ENCODE measurements at places on chromosomes 4 and X.

GRCh38 chrX:47629419-47630200 lies at the start of gene CFP:
Gene CFP, minus strand, starts transcription at chrX:47629930. Its CDS starts 86 bp downstream, at chrX:47629844.
- DNase-seq, result no peak

- no peak for DNase-seq
Measured at GRCh38 chr4:87849612-87850011, 16.8 kb downstream of the MEPE start.

DNA sequence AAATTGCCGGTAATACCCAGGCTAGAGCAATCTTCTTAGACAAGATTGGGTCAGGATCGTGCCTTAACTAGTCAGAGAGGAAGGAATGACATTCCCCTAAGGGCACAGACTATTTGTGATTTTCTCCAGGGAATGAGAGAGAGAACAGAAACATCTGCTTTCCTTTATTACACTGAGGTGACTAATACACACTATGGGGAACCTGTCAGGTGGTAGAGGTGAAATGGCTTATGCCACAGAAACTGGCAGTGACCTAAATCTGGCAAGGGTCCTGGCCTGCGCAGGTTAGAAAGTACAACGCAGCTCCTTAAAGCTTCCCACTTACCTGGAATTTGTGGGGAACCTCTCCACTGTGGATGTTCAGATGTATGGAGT lies 16.6 kb upstream of the HPGD start:
- no peak for DNase-seq

DNA sequence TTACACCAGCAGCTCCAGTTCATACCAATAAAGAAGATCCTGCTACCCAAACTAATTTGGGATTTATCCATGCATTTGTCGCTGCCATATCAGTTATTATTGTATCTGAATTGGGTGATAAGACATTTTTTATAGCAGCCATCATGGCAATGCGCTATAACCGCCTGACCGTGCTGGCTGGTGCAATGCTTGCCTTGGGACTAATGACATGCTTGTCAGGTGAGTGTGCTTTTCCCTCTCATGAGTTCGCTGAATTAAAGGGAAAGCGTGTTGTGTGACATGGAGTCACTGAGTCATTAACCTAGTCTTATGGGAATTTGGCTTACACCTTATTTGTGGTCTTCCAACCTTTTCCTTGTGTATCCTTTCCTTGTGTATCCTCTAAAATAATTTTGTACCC lies 15.9 kb downstream of the TMEM165 start:
- no peak for DNase-seq

GRCh38 chrX:140034916-140035315 lies 69.6 kb upstream of the CXorf66 start:
- DNase-seq, result no peak

- no peak for DNase-seq
Measured at GRCh38 chr4:95304898-95305297, 243.9 kb downstream of the UNC5C start.

GRCh38 chrX:9072281-9072680 lies 38.4 kb upstream of the FAM9B start:
- DNase-seq, result no peak

DNA sequence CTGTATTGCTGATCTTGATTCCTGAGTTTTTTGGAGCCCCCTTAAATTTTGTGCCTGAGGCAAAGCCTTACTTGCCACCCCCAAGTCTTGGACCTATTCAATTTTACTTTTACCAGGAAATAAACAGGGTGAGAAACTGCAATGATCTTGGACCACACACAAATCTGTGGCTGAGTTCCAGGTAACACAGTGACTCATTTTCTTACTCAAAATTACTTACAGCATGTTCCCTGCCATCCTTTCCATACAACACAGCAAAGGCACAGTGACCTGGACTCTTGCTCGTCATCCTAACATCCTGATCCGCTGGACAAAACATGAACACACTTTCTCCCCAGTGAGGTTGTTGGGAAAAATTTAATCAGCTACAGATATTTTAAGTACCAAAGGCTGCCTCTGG lies 60.7 kb upstream of the S100G start:
- DNase-seq, result no peak

GRCh38 chr4:81457921-81458520 lies 13.7 kb downstream of the RASGEF1B start:
- DNase-seq, result no peak

- peak; percentile 74 for DNase-seq
Measured at GRCh38 chr4:16225863-16226815, at the start of gene TAPT1. Gene TAPT1, minus strand, starts transcription at chr4:16226471. Its CDS starts 14 bp downstream, at chr4:16226457.

GRCh38 chr4:143260750-143261149 lies 75.9 kb upstream of the GAB1 start:
- DNase-seq, result no peak

GRCh38 chr4:61231421-61231820 lies 31.3 kb downstream of the ADGRL3 start:
- no peak for DNase-seq

DNA sequence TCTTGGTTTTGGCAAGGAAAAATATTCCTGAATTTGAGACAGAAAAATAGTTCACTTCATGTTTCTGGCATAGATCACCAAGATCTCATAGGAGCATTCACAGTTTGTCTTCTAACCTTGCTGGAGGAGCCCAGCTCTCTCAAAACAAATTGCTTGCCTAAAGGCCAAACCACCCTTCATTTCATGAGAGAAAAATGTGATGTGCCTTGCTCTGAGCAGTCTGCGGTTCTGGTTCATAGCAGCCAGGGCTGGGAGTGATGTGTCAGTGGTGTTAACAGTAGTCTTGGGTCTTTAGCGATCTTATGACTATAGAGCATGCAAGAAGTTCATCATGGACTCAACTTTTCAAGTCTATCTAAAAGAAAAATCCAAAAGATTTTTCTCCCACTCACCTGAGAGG lies 183.3 kb downstream of the DCLK2 start:
- DNase-seq, result no peak

DNA sequence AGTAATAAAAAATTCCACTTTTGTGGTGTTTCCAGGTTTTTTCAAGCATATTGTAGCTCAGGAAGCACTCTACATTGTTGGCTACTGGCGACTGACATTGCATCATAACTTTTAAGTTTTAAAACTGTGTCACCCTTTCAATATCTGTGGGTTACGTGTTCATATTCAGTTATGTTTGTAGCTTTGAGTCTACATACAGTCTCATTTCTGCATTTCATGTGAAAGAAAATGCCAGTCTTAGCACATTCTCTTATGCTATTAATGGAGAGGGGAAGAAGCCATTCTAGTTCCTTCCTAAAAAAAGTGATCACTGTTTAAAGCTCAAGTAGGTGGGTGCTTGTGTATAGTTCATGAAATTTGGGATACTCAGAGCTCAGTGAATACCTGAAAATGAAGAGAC lies 38.1 kb downstream of the DIAPH2 start:
- no peak for DNase-seq

DNA sequence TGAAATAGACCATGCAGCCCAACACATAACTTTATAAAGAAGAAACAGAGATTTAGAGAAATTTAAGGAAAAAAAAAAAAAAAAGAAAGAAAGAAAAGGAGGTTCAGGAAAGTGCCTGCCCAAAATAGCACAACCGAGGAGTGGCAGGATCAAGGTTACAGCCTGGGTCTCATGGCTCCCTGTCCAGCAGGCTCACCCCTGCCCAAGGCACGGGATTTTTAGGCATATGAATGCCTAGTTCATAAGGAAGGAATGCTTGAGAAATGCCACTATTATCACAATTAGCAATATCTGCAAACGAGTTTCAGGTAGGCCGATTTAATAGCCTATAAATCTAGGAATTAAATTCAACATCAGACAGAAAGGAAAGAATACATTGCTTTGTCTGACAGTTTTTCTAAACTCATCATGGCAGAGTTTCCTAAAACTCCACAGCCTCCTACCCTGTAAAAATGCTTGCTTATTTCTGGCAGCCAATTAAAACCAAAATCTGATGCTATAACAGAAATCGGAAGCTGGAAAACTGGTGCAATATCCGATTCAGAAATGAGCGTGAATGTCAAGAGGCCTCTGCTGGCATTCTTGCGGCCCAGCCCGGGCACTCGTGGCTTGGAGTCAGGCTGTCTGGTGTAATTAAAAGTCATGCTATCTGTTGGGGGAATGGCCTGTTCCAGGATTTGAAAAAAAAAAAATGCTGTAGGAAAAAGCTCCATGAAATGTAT lies 63.5 kb downstream of the GEMIN8 start:
- no peak for DNase-seq

GRCh38 chr4:188127214-188127874 lies 11.9 kb upstream of the TRIML1 start:
- DNase-seq, result no peak

GRCh38 chrX:119071381-119071780 lies 1.4 kb upstream of the CT47C1 start:
- no peak for DNase-seq

DNA sequence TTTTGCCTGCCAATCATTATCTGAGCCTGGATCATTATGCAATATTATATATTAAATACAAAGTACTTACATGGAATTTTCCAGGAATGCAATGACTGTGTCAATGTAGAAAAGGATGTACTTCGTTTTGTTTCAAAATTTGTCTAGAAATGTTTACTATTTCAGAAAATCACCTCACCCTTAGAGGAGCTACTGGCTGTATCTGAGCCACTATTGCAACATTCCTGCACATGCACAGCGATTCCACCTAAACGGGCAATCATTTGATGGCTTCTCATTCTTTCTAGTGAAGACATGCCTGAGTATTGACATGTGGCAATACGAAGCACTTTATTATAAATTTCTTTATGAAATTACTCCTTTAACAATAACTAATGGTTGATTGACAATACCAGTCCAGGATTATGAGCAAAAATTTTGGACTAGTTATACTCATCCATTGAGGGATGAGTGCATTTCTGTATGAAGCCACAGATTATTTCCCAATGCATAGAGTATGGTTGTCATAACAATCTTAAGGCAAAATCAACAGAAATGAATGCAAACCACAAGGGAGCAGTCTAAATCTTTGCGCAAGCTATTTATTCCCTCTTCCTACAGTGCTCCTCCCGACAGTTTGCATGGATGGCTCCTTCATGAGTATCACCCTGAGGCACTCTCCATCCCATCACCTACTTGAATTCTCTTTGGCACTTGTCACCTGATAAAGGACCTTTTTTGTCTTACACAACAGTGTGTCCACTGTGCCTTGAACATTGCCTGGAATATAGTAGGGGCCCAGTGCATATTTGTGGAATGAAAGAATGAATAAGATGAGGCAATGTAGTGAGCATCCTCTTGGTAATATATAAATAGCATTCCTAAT lies 35.8 kb upstream of the MMAA start:
- no peak for DNase-seq

DNA sequence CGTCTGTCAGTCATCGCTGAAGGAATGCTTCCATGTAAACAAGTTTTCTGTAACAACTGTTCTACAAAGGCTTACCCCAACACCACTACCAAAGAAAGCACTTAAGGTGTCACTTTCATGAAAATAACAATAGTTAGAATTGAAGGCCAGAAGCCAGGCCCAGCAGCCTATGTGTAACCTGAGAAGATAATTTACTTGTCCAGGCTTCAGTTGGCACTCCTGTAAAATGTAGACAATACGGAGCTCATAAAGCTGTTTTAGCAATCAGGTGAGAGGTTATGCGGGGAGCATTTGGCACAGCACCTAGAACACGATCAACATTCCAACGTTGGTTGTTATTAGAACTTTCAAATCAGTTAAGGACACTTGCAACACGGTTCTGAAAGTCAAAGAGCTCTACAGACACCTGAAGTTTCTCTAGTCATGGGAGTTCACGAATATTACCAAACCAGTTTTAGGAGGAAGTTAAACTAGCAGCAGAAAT lies 15.7 kb downstream of the ADGRA3 start:
- DNase-seq, result no peak

DNA sequence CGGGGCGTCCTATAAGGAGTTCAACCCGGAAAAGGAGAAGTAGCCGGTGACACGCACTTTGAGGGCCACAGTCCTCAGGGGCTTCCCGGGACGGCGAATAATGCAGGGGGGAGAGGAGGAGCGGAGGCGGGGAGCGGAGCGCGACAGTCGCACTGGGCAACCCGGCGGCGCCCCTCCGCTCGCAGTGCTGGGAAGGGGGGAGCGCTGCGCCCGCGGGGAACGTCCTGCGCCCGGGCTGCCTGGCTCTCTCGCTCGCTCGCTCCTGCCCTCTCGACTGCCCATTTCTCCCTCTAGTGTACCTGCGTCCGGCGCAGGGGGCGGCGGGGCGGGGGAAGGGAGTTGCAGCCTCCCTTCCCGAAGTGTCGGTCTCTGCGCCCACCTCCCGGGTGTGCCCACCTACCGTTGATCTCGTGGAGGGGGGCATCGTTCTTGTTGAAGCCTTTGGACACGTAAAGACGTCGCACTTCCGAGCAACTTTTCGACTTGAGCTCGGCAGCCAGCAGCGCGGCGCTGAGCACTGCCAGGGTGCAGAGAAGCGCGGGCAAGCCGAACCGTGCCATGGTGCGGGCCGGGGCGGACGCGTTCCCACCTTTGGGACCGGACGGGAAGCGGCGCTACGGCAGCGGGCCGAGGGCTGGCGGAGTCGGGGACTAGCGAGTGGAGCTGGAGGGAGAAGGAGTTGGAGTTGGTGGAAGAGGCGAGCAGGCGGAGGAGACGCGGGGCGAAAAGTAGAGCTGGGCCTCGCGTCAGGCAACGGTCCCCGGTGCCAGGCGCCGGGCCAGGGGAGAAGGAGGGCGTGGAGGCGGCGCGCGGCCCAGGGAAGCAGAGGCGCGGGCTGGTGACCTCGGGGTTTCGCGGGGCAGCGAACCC lies 648 bp downstream of the GPC4 start:
- no peak for DNase-seq

DNA sequence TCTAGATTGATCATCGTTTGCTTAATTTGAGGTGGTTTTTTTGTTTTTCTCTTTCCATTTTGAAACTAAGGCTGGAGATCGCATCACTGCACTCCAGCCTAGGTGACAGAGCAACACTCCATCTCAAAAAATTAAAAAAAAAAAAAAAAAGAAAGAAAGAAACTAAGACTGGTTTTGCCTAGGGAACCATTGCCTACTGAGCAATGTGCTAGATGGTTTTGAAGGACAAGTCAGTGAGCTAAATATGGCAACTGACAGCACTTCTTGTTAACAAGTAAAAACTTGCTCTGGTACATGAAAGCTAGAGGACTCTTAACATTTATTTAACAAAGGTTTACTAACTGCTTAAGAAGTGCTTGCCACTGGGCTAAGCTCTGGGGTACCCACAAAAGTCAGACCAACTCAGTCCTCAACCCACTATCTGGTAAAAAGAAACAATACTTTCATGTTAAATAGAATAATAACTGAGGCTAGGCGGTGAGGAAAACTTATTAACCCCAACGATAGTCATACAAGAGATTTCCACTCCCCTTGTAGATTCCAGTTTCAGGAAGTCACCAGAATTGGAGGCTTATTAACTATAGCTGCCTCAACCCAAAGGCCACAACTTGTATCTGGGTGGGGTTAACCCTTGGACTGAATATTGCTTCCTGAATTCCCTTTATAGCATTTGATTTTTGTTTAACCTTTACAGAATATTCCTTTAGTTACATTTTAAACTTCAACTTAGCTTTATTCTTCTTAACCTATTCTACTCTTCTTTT lies 111.6 kb downstream of the FRYL start:
- no peak for DNase-seq

- no peak for DNase-seq
Measured at GRCh38 chr4:36088542-36088941, 155.8 kb downstream of the ARAP2 start.

- DNase-seq, result no peak
Measured at GRCh38 chr4:157564218-157564617, 343.7 kb downstream of the GRIA2 start.

- no peak for DNase-seq
Measured at GRCh38 chrX:18591834-18592233, 80.1 kb downstream of the RS1 start.

- no peak for DNase-seq
Measured at GRCh38 chrX:38150993-38151392, 69.7 kb downstream of the SRPX start.

- DNase-seq, result no peak
Measured at GRCh38 chr4:81319657-81320056, 104.6 kb upstream of the PRKG2 start.
